Mucosa of gallbladder (tissue), 1 donor: ENCODE measurements at places on chromosomes 2 and 18.

DNA sequence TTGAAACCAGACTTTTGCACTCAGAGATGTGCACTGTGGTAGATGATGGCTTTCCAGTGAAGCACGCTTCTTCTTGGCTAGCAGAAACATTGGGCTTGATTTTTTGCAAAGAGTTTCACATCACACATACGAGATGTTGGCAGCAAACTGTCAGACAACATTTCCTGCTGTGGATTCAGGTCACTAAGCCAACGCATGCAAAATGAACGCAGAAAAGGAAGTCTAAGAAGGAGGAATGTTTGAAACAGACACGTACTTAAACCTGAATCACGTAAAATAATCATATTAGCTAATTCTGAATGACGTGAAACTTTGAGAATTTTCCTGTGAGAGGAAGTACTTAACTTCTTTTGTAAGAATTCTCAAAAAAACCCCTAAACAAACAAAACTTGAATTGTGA lies 88.1 kb downstream of the EPB41L3 start:
- DNase-seq = no peak

DNA sequence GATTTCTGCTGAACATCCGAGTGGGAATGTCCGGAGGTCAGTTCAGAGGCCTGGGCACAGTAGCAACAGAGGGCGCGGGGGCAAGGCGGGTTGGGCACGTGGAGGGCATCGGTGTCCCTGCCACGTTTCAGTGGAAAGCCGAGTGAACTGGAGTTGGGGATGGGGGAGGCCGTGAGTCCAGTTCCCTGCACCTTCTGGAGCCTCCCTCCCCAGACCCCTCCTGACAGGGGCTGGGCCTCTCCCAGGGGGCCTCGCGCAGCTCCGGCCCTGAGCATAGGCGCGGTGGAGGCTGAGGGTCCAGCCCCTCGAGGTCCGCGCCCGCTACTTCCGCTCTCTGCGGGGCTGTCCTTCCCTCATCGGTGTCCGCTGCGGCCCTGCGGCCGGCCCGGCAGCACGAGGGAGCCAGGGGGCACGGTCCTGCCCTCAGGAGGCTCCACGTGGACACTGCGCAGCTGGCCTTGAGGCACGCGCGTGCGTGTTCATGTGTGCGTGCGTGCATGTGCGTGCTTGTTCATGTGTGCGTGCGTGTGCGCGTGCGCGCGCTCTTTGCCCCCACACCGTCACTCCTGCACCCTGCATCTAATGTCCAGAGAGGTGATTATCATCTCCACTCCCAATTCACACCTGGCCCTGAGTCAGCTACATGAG lies 50.2 kb downstream of the PLEKHB2 start:
- no peak for DNase-seq

GRCh38 chr18:7879717-7880116 lies 312.6 kb downstream of the PTPRM start:
- no peak for DNase-seq

DNA sequence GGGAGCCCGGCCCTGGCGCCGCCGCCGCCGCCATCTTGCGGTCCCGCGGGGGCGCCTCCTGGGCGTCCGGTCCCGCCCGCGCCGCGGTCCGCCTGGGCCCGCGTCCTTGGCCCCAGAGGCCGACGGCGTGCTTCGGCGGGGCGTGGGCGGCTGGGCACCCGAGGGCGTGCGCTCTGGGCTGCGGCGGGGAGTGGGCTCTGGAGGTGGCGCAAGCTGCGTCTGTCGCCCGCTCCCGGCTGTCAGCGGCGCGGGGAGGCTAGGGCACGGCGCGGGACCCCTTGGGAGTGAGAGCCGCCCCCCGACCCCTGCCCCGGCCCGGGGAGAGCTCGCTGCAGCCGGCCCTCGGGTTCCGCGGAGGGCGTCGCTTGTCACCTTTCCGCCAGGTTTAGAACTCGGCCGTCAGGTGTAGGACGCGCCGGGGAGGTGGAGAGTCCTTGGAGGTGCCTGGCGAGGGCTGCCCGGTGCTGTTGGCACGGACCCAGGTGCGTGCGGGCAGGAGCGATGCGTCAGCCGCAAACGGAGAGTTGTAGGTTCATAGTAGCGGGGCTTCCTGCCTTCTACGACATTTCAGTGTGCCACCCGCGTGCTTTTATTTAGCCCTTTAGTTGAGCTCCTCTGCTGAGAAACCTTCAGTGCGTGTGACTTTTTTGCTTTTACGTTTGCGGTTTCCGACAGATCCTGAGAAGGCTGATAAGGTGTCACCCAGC lies 921 bp downstream of the VAPA start:
- peak; percentile 74 for DNase-seq

DNA sequence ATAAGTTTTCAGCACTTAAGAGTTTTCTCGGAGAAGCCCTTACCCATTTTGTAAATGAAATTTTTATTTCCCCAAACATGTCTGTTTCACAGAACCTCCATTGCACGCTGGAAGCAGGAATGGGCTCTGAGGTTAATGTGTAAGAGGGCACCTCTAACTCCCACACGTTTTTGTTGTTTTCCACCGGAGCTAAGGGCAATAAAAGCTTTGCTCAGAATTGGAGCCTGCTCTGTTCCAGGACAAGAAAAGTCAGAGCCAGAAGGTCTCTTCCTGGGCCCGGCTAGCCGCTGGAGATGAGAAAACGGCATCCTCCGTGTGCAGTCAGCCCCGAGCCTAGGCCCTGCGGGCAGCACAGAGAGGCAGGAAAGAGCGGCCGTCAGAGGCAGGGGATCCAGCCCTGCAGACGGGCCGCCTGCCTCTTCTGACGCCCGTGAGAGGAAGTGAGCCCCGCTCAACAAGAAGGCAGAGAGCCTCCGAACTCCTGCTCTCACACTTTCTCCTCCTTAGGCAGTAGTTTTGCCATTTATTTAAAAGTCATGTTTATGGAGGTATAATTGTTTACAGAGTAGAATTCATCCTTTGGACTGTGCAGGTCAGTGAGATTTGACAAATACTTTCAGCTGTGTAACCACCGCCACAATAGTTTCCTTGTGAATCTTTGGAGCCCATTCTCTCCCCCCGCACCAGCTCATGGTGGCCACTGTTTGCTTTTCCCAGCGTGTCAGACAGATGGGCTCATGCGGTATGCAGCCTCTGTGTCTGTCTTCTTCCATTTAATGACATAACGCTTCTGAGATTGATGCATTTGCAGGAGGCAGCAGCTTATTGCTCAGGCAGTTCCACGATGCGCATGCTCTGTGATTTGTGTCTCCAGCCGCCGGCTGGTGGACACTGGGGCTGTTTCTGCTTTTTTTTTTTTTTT lies 117.3 kb downstream of the GALR1 start:
- no peak for DNase-seq

GRCh38 chr2:15971351-15971750 lies 31.0 kb downstream of the MYCN start:
- DNase-seq = no peak

DNA sequence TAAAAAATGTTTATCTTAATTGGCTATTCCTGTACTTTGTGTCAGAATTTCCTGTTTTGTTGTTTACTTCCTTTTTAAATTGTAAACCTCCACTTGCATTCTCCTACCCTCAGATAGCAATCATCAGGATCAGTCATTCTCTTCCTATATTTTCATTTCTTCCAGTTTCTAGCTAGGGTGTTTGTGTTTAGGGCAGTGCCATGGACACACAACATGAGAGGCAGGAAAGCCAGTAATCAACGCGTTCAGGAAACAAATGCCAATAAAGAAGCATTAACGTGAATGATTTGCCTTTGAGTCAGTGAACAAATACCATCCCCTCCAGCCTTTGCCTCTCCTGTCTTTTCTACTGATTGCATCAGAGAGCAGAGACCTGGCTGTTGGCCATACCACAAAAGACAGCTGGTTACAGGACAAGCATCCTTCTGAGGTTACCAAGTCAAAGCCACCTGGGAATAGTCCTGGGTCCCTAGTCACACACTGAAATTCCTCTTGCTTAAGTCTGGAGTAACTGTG lies 56.7 kb upstream of the FHL2 start:
- DNase-seq = peak; percentile 89

DNA sequence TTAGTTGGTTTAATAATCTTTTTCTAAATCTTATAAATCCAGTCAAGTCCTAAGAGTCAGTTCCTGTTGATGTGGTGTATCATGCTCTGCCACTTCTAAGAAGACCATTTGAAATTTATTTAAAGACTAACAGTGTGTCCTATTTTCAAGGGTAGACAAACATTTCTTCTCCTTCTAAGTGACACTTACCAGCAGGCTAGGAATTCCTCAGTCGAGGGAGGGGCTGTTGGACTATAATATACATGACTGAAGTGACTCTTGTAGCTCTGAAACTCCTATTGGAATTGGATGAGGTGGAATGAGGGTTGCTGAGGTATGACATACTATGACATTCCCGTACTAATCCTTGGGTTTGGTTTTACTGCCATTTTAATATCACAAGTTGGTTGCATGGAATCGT lies 30.6 kb downstream of the ITGB6 start:
- no peak for DNase-seq

DNA sequence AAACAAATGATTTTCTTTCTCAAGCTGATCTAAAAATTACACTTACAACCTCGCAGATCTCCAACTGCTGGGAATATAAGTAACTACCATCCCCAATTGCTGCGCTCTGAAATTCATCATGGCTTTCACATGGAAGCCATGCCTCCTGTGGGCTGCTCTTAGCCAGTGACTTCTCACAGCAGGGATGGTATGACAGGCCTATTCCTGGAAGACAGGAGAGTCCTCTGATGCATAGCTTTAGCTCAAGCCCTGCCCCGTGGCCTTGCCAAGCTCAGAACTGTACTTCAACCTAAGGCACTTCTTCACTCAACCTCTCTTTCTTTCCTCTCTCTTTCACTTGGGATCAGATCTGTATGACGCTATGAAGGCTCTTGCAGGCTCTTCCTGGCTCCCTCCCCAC lies 12.6 kb upstream of the ELAC1 start:
- DNase-seq = no peak

DNA sequence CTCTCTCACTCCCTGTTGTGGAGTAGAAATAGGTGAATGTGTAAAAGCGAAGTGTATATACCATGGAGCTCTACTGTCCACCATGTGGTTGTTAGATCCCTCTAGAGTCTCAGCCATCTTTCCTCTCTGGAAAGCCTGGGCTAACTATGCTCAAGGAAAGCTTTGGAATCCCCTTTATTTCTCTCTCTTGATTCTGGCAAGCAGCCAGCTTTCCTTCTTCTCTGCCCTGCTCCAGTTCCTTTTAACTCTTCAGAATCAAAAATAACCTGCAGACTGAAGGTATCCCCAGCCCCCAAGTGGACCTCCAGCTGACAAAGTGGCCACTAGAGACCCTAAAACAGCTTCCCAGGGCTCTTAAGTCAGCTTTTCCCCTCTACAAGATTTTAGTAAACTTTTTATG lies 381.9 kb downstream of the PLCL1 start:
- no peak for DNase-seq

DNA sequence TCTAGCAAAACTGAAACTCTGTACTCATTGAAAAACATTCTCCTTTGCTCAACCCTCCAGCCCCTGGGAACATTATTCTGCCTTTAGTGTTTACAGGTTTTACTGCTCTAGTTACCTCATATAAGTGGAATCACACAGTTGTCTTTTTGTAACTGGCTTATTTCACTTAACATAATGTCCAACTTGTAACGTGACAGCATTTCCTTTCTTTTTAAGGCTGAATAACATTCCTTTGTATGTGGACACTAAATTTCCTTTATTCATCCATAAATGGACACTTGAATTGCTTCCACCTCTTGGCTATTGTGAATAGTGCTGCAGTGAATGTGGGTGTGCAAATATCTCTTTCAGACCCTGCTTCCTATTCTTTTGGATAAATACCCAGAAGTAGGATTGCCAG lies 144.9 kb downstream of the ACTR3 start:
- no peak for DNase-seq

DNA sequence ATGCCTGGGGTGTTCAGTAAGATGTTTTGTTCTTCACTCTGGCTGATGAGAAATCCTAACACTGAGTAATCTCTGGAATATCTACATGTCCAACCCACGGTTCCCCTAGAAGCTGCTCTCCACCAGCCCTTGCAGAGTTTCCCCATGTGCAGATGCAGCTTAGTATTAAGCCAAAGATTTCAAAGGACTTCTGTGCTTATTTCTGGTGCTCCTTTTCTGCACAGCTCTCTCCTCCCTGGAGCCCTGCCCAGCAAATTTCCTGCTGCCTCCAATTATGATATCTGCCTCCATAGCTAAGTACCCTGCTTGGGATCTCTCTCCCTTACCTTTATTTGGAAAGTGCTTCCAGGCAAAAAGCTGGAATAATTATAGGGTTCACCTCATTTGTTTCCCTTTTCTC lies 949.3 kb downstream of the BCL11A start:
- no peak for DNase-seq

GRCh38 chr2:62040926-62041325 lies 135.5 kb downstream of the COMMD1 start:
- DNase-seq = no peak

GRCh38 chr18:32918692-32919250 lies 145.9 kb upstream of the KLHL14 start:
- DNase-seq = no peak

GRCh38 chr2:176814740-176815367 lies 397.7 kb upstream of the HNRNPA3 start:
- DNase-seq = no peak

- DNase-seq = no peak
Measured at GRCh38 chr2:220209751-220210150, 582.3 kb downstream of the SLC4A3 start.

DNA sequence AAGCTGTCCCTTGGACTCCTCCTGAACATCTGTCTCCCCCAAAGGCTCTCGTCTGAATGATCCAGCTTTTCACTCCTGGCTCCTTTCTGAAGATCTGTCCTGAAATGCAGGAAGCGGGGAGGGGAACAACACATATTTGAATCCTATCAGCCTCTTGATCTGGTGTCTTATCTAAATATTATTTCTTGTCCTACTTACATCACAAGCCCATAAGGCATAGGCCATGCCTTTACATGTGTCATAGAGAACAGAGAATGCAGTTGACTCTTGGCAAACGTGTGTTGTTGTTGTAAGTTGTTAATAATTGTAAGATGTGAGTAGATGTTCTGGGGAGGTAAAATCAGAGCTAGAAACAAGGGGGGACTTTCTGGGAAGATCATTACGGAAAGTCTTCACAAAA lies 57.4 kb downstream of the GATA6 start:
- DNase-seq = no peak

- no peak for DNase-seq
Measured at GRCh38 chr2:84223191-84223590, 235.9 kb downstream of the SUCLG1 start.

DNA sequence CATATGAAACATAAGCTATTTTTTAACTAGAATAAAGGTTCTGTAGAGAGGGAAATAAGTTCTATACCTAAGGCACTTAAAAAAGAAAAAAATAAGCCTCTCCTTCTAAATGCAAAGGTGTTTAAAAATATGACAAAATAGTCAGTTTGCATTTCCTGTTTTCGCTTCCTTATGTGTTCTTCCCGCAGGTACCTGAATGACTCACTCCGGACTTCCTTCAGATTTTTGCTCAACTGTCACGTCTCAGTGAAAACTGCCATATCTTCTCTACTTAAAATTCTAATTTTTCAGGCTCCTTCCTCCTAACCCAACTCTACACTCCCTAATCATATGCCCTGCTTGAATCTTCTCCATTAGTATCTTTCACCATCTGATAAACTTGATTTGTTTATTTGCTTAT lies 1333.1 kb downstream of the LRP1B start:
- DNase-seq = no peak
